ELF-1 (cell line): ENCODE measurements at places on chromosomes 16 and 17.

GRCh38 chr16:46690281-46691178 lies 1.1 kb downstream of the ORC6 start:
- peak; percentile 34 for DNase-seq

- no peak for DNase-seq
These were observed 5.3 kb upstream of the CCL1 start for GRCh38 chr17:34368196-34368945.

- peak; percentile 32 for DNase-seq
These were observed 14.9 kb downstream of the CDIP1 start for GRCh38 chr16:4523686-4524085.

- peak; percentile 94 for DNase-seq
These were observed 8.5 kb upstream of the THAP11 start for GRCh38 chr16:67833415-67834241.

- DNase-seq, result no peak
These were observed 6.1 kb upstream of the MXRA7 start for GRCh38 chr17:76716839-76717215.

- DNase-seq, result no peak
These were observed 113.0 kb downstream of the MYO1D start for GRCh38 chr17:32763855-32764439.

GRCh38 chr16:20939611-20940010 lies 39.0 kb downstream of the LYRM1 start:
- no peak for DNase-seq

DNA sequence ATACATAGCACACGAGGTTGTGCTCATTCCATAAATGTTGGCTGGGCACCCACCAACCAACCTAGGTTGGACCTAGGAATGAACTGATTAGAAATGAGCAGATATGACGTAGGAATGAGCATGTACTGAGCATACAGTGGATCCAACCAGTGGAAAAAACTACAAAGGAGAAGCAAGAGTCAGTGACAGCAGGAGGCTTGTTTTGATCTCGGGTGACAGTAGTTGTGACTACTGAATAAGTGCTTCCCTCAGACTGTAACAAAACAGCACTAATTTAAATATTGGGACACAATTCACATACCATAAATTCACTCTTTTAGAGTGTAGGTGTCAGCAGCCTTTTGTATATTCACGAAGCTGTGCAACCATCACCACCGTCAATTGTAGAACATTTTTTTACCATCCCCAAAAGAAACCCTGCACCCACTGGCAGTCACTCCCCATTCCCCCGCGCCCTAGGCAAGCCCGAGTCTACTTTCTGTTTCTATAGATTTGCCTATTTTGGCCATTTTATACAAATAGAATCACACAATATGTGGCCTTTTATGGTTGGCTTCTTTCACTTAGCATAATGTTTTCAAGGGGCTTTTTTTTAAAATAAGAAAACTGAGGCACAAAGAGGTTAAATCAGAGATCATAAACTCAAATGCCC lies 7.0 kb downstream of the VAC14 start:
- no peak for DNase-seq

GRCh38 chr17:6669479-6670212 lies 18.1 kb downstream of the C17orf100 start:
- no peak for DNase-seq

DNA sequence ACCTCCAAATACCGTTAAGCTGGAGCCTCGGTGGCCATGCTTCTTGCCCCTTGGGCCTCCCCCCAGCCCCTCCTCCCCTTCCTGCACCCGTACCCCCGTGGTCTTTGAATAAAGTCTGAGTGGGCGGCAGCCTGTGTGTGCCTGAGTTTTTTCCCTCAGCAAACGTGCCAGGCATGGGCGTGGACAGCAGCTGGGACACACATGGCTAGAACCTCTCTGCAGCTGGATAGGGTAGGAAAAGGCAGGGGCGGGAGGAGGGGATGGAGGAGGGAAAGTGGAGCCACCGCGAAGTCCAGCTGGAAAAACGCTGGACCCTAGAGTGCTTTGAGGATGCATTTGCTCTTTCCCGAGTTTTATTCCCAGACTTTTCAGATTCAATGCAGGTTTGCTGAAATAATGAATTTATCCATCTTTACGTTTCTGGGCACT lies 928 bp downstream of the HBA1 start:
- no peak for DNase-seq

GRCh38 chr16:85381738-85382592 lies 231.2 kb upstream of the GSE1 start:
- peak; percentile 86 for DNase-seq

GRCh38 chr17:81035521-81036196 lies 708 bp downstream of the BAIAP2 start:
- DNase-seq, result no peak

- no peak for DNase-seq
These were observed 1.4 kb upstream of the SETD6 start for GRCh38 chr16:58513874-58514273.

GRCh38 chr17:37225465-37225864 lies 150.3 kb upstream of the C17orf78 start:
- peak; percentile 33 for DNase-seq

DNA sequence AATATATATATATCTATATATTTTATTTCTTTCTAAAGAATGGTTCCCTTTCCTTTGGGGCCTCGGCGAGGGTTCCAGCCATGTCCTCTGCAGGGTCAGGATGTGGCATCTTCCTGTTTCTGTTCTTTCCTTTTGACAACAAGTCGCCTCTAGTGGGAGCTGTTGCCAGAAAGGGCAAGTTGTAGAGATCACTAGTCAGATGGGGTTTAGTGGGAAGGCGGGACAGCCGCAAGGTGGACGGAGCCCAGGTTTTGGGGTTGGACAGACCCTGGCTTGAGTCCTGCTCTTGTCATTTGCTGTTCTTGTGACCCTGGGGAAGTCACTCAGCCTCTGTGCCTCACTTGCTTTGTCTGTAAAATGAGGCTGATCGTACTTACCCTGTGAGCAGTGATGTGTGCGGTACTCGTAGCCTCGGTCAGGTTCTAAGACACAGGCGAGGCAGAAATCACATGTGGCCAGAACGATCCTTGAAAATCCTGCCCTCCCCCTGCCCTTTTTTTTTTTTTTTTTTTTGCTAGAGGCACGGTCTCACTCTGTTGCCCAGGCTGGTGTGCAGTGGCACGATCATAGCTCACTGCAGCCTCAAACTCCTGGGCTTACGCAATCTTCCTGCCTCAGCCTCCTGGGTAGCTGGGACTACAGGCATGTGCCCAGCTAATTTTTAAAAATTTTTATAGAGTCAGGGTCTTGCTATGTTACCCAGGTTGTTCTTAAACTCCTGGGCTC lies 80.1 kb downstream of the ABCC6 start:
- DNase-seq, result peak; percentile 46

- DNase-seq, result peak; percentile 35
These were observed 4.5 kb upstream of the RAB40C start for GRCh38 chr16:585351-585750.

DNA sequence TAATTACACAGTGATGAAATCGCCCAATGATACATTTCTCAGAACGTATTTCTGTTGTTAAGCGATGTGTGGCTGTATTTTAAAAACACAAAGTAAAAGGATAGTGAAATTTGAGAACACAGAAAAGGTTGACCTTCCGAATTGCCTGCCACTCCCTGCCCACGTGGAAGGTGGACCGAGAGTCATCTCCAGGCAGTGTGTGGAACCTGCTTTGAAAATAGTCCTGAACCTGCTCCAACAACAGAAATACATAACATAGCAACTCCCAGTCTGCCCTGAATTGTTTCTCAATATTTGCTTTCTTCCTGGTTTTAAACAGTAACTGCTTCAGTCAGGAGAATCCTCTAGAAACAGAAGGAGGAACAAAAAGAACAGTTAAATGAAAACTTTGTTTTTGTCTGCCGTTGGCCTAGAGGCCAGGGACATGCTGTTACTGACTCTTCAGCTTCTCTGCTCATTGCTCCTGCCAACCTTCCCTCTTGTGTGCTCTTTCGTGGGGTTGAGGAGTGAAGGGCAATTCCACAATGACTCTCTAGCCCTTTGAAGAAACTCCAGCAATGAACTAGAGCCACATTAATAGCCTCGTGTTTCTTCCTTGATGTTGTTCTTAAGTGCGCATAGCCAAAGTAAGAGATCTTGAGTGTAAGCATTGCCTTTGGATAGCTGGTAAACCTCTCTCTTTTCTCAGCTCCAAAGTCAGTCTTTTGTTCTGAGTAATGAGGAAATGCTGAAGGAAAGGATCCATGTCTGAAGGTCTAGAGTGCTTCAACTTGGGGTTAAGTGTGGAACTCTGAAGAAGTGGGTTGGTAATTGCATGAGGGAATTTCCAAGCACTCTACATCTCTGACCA lies 452.5 kb upstream of the CCL2 start:
- no peak for DNase-seq

- no peak for DNase-seq
These were observed 26.6 kb downstream of the CRAMP1 start for GRCh38 chr16:1638757-1639156.

- DNase-seq, result no peak
These were observed at the start of gene PIK3R6 for GRCh38 chr17:8867361-8867981. Gene PIK3R6 (minus strand): TSS chr17:8867674. CDS start chr17:8849794, 17,880 bp downstream.
